Activated CD4-positive, alpha-beta T cell treated with anti-CD3 and anti-CD28 coated beads for 24 hours (primary cell): ENCODE measurements at places on chromosomes 1 and 21.

- no peak for DNase-seq
These were observed 414.6 kb upstream of the PTBP2 start for GRCh38 chr1:96306809-96307560.

GRCh38 chr21:35921471-35921870, 138.9 kb downstream of the SETD4 start:
- DNase-seq, result no peak

DNA sequence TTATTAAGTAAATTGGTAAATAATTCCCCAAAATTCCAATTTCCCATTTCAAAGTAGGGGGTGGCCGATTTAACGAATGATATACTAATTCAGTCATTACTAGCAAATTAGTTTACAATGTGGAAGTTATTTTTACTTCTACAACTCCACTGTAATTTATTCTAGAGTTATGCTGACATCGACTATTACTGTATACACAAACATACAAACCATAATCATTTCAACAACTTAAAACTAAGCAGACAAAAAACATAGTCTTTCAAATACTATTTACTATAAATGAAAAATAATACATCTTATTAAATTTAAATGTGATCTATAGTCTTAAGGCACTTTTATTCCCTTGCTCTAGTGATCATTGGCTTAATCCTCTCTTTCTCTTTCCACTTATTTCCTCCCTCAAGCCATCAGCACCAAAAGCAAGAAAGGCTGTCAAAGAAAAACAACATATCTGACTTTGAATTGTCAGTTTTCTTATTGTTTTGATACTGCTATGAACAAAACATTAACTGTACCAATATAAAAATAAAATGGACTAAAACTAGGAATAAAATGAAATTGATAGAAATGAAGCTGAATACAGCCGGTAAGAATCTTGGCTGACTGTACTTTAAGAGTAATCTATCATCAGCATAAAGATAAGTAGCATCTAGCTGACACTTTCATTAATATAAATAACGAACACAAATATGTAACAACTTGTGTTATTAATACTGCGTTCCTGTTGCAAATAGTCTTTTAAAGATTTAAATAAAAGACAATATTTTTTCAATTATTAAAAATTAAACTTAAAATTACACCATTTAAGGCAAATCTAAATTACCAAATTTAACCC, 4.1 kb downstream of the CDC42BPA start:
- no peak for DNase-seq

- DNase-seq, result no peak
These were observed 20.4 kb upstream of the FGGY start for GRCh38 chr1:59276439-59276851.

DNA sequence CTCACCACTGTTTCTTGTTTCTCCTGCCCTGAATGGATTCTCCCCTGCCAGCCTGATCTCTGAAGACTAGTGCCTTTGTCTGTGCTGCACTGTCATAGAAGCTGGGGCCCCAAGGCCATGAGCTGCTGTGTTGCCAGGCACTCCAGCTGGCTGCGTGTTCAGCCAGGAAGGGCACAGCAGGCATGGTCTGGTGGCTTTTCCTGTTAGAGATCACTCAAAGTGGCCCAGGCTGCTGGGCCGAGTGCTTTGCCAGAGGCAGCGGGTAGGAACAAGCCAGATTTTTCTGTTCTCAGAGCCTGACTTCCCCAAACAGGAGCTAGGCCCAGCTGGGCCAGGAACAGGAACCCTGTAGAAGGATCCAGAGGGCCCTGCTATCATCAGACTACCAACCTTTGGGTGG, 5.2 kb downstream of the ADPRS start:
- no peak for DNase-seq

GRCh38 chr1:155208541-155209311, at the start of gene MTX1:
Gene MTX1 (plus strand): TSS chr1:155208695. CDS start chr1:155208805, 110 bp downstream.
- peak; percentile 81 for DNase-seq

GRCh38 chr1:207971331-207972219, 60.6 kb upstream of the CD34 start:
- DNase-seq, result no peak

DNA sequence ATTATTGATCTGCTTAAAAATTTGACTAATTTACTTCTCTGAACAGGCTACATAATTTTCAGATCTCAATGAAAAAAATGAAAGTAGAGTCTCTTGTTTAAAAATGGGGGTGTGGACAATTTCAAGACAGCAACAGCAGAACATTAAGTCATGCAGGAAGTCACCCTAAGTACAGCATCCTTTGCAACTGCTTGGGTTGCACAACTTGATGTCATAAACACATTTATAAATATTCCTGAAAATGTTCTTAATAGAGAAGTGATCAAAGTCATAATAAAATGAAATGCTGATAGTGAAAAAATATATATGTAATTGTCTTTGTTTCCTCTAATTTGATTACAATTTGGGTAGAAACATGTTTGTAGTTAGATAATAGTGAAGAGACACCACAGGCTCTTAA, 79.3 kb downstream of the TNNI3K start:
- no peak for DNase-seq

GRCh38 chr1:85224734-85225623, 24.2 kb upstream of the SYDE2 start:
- DNase-seq, result no peak

DNA sequence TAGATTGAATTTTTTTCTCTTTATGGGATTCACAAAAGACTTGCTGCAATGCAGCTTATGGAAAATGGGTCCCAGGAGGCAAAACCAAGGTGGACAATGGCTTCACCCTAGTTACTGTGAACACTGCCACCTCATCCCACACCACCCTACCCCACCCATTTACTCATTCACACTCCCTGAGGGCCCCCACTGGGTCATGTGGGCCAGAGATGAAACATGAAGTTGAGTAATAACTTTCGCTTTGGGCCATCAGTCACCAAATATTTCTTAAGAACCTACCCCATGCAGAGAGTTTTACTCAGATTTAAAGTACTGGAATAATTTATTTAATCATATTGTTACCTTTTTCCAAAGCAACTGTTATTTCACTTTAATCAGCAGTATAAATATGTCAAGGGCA, 191.8 kb downstream of the TPR start:
- no peak for DNase-seq
